GM23248 (cell line): ENCODE measurements at places on chromosomes 5 and 9.

- no peak overlapping the region for H3K27ac ChIP-seq
- no peaks in the 10 kb centered on the region for H3K4me1 ChIP-seq
- H3K4me3 ChIP-seq, result no peak overlapping the region
These were observed 79.6 kb upstream of the RNU6ATAC start for GRCh38 chr9:134243778-134244467.

DNA sequence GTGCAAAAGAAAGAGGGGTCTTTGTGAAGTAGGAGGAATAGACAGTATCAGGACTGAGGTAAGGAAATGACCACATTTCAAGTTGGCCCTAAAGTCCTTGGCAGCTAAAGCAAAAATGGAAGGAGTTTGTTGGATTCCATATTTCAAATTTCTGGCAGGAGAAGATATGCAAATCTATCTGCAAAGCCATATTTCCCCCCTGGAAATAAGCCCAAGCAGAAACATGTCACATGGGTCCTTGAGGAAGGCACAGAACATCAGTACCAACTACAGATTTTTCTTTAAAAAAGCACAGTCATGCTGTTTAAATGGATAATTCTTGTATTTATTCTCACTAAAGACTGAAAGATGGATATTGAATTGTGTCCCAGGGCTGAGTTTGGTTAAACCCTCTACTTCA is 323.0 kb downstream of the TRIM32 start:
- no peaks in the 10 kb centered on the region for H3K27me3 ChIP-seq
- H3K27ac ChIP-seq, result no peak overlapping the region
- H3K4me3 ChIP-seq, result no peak overlapping the region
- no peaks in the 10 kb centered on the region for H3K36me3 ChIP-seq

DNA sequence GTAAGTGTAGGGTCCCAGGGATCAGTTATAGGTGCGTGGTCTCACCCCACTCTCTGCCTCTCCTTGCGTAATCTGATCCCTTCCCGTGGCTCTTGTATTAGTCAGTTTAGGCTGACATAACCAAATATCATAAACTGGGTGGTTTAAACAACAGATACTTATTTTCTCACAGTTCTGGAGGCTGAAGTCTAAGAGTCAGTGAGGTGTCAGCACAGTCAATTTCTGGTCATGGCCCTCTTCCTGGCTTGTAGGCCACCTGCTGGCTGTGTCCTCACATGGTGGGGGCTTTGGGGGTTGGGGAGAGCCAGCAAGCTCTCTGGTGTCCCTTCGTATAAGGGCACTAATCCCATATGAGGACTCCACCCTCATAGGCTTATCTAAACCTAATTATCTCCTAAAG is 32.3 kb downstream of the CARTPT start:
- no peaks in the 10 kb centered on the region for H3K4me1 ChIP-seq
- no peak for DNase-seq
- H3K36me3 ChIP-seq, result no peaks in the 10 kb centered on the region
- H3K4me3 ChIP-seq, result no peak overlapping the region
- no peak overlapping the region for H3K27ac ChIP-seq

- DNase-seq, result peak; percentile 77
- H3K4me1 ChIP-seq, result peaks cover 27% of the 10 kb centered on the region
- H3K36me3 ChIP-seq, result no peaks in the 10 kb centered on the region
- H3K4me3 ChIP-seq, result no peak overlapping the region
These were observed 24.5 kb downstream of the C9orf152 start for GRCh38 chr9:110183208-110184145.

- H3K36me3 ChIP-seq, result no peaks in the 10 kb centered on the region
- no peak for DNase-seq
- no peaks in the 10 kb centered on the region for H3K4me1 ChIP-seq
- H3K4me3 ChIP-seq, result no peak overlapping the region
These were observed 64.5 kb downstream of the PRKACG start for GRCh38 chr9:68949271-68950000.
